ENCODE measurements at places on chromosomes 1 and 21.

DNA sequence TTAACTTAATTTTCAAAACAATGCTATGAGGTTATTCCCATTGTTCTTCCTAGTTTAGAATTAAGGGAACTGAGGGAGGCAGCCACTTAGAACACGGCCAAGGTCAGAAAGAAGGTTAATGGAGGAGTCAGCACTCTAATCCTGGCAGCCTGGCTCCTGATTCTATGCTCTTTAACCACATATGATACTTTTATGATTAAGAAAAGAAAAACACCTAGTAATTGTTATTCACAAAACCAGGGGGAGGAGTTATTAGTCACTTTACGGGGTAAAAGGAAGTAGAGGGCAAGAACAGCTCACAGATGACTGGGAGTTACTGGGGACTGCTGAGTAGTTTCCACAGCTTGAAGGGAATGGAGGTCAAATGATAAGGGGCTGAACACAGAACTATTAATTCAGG lies 38.6 kb downstream of the GADD45A start:
- DNase-seq = no peak

GRCh38 chr1:205950280-205950679 lies 7.0 kb upstream of the SLC26A9 start:
- no peak for DNase-seq

- DNase-seq = no peak
Measured at GRCh38 chr1:25898223-25899015, 7.8 kb downstream of the STMN1 start.

GRCh38 chr1:86703696-86704457 lies 499 bp upstream of the SH3GLB1 start:
- peak; percentile 74 for DNase-seq

GRCh38 chr1:93575621-93576284 lies 105.9 kb downstream of the BCAR3 start:
- DNase-seq = peak; percentile 33

DNA sequence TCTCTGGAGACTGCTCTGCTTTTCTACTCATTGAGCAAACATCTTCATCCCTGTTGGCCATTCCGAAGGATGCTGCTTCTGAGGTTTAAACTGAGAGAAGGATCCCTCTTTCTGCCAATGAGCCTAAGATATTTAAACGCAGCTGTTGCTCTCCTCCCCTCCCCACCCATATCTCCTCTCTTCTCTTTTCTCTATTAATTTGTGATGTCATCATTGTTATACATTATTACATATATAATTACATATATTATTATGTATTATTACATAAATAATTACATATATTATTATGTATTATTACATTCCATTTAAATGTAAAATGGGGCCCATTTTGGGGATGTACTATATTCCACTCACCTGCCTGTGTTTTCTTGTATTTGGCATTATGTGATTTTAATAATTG lies 82.7 kb upstream of the JUN start:
- no peak for DNase-seq

- DNase-seq = no peak
Measured at GRCh38 chr1:5620418-5620817, 371.8 kb downstream of the NPHP4 start.

- DNase-seq = no peak
Measured at GRCh38 chr1:25862785-25863485, 3.7 kb upstream of the AUNIP start.

DNA sequence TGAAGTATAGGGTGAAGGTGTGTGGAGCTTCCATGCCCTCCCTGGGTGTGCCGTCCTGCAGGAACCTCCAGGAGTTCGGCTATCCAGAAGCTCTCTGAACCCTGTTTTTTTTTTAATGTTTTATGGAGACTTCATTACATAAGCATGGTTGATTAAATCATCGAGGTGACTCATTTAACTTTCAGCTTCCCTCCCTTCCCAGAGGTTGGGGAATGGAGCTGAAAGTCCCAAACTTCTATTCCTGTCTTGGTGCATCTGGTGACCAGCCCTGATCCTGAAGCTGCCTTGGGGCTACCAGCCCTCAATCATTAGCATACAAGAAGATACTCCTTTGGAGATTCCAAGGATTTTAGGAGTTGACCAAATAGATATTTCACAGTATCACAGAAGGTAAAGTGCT lies 9.5 kb downstream of the RRP15 start:
- no peak for DNase-seq

DNA sequence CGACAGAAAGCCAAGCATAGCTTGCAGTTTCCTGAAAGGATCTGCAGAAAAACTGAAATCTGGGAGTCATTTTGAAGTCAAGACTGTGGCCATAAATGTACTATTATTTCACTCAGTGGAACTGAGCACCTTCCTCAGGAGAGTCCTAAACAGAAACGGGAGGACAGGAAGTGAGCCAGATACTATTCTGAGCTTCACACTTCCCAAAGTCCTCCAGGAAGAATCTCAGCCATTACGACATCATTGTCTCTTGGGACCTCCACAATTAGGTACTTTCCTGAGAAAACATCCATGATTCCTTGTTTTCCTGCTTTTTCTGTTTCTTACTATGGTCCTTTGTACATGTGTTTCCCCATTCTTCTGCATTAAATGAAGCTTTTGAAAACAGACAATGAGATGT lies 299.2 kb upstream of the USP25 start:
- no peak for DNase-seq

DNA sequence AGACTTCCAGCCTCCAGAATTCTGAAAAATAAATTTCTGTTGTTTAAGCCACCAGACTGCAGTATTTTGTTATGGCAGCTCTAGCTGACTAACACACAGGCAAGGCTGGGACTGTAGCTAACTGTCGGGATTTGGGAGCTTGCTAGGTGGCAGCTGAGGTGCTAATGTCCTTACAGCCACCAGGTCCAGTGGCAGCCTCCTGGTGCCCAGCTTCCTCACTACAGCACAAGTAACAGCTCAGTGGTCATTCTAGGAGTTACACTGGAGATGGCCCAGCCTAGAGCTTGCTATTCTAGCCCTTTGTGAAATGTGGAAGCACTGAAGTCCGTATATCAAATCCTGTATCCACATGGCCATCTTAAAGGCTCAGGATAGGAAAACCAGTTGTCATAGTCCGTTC lies 4.3 kb upstream of the C1orf115 start:
- DNase-seq = no peak

- DNase-seq = no peak
Measured at GRCh38 chr1:70887936-70888335, 159.7 kb downstream of the PTGER3 start.

GRCh38 chr1:116807394-116808199 lies 53.4 kb downstream of the CD2 start:
- no peak for DNase-seq

DNA sequence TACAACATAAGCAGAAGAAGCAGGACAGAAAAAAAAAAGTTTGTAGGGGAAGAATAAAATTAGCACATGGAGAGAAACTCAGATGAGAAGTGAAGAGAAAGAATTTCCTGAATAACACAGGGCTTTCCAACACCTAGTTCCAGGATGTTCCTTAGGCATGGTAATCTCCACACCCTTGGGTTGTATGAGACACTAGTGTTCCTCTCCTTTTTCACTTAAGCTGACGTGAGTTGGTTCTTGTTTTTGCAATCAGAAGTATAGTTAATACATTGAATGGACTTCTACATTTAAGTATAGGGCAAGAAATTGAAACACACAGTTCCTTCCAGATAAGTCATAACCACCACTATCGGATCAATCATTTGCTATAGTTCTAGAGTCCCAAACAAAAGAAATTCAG lies 51.0 kb downstream of the LPAR3 start:
- no peak for DNase-seq

DNA sequence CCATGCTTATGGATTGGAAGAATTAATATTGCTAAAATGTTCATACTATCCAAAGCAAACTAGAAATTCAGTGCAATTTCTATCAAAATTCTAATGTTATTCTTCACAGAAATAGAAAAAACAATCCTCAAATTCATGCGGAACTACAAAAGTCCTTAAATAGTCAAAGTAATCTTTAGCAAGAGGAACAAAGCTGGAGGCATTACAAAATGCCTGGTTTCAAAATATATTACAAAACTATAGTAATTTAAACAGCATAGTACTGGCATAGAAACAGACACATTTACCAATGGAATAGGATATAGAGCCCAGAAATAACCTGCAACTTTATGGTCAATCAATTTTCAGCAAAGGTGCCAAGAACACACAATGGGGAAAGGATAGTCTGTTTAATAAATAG lies 3.8 kb downstream of the CTSS start:
- no peak for DNase-seq

GRCh38 chr21:44706026-44706705 lies 5.2 kb downstream of the TSPEAR start:
- no peak for DNase-seq

DNA sequence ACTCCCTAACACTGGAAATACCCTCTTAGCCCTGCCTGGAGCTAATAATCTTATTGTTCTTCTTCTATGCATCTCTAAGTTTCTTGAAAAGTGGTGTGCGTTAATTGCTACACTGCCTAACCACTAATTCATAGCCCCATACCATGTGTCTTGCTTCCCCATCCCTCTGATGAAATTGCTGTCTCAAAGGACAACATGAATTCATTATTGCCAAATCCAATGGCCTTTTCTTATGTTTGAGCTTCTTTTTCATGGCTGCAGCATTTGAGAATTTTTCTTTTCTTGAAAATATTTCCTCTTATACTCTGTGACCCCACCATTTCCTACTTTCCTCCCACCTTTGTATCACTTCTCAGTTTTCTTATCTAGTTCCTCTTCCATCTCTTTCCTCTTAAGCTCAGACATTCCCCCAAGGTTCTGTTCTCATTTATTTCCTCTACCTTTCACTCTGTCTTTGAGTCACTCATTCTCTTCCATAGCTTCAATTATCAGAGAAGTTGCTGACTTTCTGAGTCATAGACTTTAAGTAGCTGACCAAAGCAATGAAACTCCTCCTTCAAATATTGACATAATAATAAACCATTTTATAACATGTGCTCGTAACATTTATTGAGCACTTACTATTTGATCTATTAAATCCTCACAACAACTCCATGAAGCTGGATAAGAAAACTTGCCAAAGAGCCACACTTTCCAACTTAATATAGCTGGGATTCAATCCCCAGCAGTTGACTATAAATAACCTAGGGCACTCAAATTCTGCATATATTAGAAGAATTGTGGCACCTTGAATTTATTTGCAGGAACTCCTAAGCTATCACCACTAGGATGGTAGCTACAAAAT lies 35.5 kb upstream of the ATP6V1G3 start:
- DNase-seq = no peak

DNA sequence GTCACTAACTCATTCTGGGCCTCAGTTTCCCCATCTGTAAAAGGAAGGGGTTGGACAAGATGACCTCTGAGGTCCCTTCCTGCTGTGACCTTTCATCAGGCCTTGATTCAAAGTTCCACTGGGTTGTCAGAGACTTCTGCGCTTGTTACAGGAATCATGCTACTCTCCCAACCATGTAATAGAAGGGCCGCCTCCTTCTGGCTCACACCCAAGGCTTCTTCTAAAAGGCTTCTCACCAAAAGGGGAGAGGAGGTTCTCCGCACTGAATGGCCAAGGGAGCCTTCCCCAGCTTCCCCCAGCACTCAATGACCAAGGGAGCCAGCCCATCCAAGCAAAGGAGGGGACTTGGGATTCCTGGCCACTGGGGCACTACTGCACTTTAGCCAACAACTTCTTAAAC lies 42.7 kb downstream of the GRHL3 start:
- no peak for DNase-seq

Data from NCI-H748 treated with DMSO at 0.1 percent for 48 hours (cell line).